ENCODE measurements at places on chromosomes 16 and 17. TPM values are rescaled to one million over a fixed set of nuclear protein-coding genes. Genes with fewer than 3 reads are reported as not detected.

Gene CD68
- polyA plus RNA-seq = 46.9 TPM

Gene MT1E
- 35.2 TPM for polyA plus RNA-seq

Gene HYDIN
- 13.1 TPM for polyA plus RNA-seq

Gene GDE1
- 76.7 TPM for polyA plus RNA-seq

Data from right renal cortex interstitium (tissue), 3 donors.